ENCODE measurements at places on chromosomes 3 and 15.

GRCh38 chr15:29516929-29517328, 247.3 kb upstream of the NSMCE3 start:
- no peak for DNase-seq

DNA sequence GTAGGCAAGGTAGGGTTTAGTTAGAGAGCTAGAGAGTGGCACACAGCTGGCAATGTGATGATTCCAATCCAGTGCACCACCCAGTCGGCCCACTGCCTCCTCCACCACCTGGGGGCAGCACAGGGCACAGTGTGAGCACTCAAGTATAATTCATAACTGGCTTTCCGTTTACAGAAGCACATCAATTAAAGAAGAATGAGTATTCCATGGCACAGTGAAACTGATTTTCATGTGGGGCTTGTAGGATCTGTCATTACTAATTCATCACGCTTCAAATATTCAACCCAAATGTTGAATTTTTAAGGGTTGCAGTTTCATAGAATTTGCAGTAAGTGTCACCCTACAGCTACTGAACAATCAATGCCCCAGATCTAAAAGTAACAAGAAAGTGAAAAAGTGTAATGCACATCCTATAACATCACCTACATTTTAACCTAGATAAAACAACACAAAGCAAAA, 149.9 kb downstream of the IGSF11 start:
- DNase-seq: peak; percentile 80

- DNase-seq: no peak
Measured at GRCh38 chr15:91465696-91466095, 365.6 kb downstream of the SV2B start.

GRCh38 chr3:124771083-124771445, 40.8 kb downstream of the UMPS start:
- no peak for DNase-seq

GRCh38 chr3:186286114-186286513, 75.9 kb downstream of the DGKG start:
- no peak for DNase-seq

- DNase-seq: no peak
Measured at GRCh38 chr15:79315623-79316328, 4.9 kb downstream of the TMED3 start.

- no peak for DNase-seq
Measured at GRCh38 chr3:124792341-124793040, 62.2 kb downstream of the UMPS start.

GRCh38 chr15:85142312-85142711, 160.7 kb downstream of the PDE8A start:
- DNase-seq: no peak

DNA sequence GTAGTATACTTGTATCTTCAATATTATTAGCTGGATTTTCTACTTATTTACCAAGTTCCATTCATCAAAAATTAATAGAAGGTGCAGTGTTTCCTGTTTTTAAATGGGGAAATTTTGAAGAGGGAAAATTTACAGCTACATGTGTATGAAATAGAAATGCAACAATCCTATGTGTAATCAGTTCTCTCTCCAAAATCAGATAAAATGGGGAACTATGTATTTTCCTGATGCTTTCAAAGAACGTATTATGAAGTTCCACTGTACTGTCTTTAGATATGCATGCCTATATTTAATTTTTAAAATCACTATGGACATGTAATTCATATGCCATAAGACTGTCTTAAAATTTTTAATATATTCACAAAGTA, 43.4 kb downstream of the DCUN1D1 start:
- DNase-seq: no peak
